ENCODE measurements at places on chromosomes 2 and 18. TPM values are rescaled to one million over a fixed set of nuclear protein-coding genes. Genes with fewer than 3 reads are reported as not detected.

- DNase-seq: no peak
Observed at GRCh38 chr18:3147935-3148554, 71.7 kb downstream of the MYOM1 start.

DNA sequence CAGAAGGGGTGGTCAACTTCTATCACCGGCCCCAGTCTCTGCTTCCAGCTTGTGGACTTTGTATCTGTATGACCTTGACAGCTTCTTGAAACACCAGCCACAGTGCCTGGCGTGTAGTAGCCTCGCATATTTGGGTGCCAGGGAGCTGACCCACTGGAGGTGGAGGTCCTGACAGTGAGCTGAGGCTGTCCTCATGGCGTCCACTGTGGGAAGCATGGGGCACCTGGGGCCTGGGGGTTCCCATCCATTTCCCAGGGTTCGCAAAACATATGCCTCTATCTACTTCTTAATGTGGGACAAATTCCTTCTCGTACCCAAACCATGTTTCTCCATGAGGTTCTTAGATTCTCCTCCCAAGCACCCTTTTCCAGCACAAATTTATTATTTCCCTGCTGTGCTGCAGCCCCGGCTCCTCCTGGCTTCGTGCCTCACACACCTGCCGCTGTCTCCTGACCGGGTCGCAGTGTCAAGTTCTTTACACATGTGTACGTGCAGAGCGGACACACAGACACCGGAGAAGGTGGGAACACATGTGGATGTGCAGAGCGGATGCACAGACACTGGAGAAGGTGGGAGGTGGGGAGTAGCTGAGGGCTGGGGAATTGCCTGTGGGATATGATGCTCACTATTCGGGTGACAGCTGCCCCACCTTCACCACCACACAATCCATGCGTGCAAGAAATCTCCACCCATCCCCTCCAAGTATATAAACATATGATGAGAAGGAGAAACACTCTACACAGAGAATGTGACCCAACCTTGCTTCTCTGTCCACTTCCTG lies 23.4 kb downstream of the TMEM18 start:
- no peak for DNase-seq

DNA sequence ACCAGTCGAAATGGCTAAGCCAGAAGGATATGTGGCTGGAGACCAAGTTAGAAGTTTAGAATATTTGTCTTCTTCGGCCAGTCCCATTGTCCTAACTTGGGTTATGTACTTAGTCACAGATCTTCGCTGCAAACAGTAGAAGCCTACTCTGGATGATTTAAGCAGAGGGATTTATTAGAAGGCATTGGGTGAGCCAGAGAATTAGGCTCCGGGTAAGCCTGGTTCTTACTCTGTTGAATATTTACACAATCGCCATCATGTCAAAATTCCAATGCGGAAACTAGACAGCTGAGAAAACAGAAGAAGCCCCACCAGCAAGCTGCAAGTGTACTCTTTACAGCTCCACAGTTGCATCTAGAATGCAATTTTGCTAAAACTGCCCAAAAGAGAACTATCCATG lies 276.6 kb downstream of the CMPK2 start:
- no peak for DNase-seq

GRCh38 chr18:22613058-22613690 lies 195.5 kb upstream of the CTAGE1 start:
- DNase-seq: no peak

NCK2 gene
- total RNA-seq: 59.0 TPM

LOXHD1 gene
- not detected for total RNA-seq

- DNase-seq: no peak
Observed at GRCh38 chr2:60836491-60836890, 44.9 kb upstream of the REL start.

FNDC4 gene
- 0.19 TPM for total RNA-seq

DNA sequence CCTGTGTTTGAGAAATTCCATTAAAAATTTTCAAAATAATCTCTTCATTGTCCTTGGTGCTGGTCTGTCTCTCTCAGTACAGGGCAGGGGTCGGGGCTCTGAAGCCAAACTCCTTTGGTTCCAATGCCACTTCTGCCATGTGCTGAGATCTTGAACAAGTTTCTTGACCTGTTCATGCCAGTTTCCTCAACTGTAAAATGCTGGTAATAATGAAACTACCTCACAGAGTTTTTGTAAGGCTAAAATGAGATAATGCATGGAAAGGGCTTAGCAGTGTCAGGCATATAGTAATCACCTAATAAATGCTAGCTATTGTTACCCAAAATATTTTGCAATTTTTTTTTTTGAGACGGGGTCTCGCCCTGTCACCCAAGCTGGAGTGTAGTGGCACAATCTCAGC lies 16.9 kb upstream of the MREG start:
- DNase-seq: no peak
